Activated CD8-positive, alpha-beta memory T cell treated with anti-CD3 and anti-CD28 coated beads for 4 hours (primary cell): ENCODE measurements at places on chromosomes 7 and 10.

DNA sequence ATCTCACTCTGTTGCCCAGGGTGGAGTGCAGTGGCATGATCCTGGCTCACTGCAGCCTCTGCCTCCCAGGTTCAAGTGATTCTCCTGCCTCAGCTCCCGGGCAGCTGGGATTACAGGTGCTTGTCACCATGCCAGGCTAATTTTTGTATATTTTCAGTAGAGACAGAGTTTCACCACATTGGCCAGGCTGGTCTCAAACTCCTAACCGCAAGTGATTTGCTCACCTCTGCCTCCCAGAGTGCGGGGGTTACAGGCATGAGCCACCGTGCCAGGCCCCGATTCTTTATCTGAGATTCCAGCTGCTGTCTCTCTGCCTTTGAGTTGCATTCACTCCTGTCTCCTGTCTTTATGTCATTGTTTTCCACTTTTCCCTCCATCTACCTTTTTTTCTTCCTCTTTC, 168.7 kb downstream of the TMEM178B start:
- DNase-seq: no peak

GRCh38 chr10:112790030-112790429, 160.0 kb upstream of the TCF7L2 start:
- no peak for DNase-seq

- DNase-seq: no peak
Observed at GRCh38 chr7:121994625-121995410, 121.9 kb downstream of the PTPRZ1 start.

GRCh38 chr7:30779574-30779973, 8.4 kb downstream of the MINDY4 start:
- no peak for DNase-seq

DNA sequence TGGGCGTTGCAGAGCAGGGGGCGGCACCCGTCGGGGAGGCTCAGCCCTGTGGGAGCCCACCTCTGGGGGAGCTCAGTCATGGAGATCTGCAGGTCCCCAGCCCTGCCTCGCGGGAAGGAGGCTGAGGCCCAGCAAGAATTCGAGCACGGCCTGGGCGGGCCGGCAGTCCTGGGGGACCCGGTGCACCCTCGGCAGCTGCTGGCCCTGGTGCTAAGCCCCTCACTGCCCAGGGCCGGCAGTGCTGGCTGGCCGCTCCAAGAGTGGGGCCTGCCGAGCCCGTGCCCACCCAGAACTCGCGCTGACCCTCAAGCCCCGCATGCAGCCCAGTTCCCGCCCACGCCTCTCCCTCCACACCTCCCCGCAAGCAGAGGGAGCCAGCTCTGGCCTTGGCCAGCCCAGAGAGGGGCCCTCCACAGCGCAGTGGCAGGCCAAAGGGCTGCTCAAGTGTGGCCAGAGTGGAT, 76.2 kb downstream of the TMEM26 start:
- no peak for DNase-seq

DNA sequence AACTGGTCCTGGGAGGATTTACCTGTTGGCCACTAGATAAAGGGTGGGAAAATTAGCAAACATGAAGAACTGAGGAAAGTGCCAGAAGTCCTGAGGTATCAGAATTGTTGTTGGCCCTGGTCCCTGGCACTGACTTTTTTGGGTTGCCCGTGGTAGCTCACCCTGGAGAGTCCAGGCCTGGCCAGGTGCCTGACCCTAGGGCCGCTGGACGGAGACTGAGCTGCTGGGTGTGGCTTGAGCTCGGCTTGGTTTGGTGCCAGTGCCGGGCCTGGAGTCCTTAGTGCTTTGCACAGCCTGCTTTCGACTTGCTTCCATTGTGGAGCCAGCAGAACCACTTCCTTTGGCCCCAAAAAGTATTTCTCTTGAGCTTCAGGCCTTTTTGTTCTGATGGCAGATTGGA, 12.9 kb downstream of the MDH2 start:
- no peak for DNase-seq
